ENCODE measurements at places on chromosomes 5 and 9.

DNA sequence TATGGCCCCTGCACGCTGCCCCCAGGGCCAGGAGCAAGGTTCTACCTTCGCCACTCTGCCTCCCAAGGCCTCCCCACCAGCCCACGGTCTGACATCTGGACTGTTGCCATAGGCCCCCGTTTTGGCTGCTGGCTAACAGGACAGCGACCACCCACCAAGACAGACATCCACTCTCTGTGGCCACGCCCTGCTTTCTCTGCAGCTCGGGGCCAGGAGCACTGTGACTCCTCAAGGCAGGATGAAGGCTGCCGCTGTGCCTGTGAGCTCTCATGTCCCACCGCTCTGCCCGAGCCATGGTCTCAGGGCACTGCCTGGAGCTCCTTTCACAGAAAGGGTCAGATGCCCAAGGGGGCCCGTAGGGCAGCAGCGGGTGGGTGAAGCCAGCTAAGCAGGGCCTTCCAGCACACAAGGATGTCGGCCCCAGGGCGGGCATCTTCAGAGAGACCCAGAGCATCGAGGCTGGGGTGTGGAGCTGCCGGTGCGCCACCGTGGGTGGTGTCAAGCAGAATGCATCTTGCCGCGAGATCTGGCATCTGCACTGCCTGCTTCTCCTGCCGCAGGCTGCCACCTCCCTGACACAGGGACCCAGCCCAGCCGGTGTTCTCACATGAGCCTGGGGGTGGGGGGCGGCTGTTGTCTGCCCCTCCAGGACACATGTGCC is 92.2 kb upstream of the ADAMTS2 start:
- DNase-seq, result no peak

GRCh38 chr9:89049646-89050045 is 58.4 kb downstream of the S1PR3 start:
- DNase-seq, result no peak

- no peak for DNase-seq
Observed at GRCh38 chr5:169116961-169117461, 183.9 kb downstream of the SLIT3 start.

GRCh38 chr9:112218908-112219307 is 43.8 kb upstream of the SUSD1 start:
- DNase-seq, result no peak

DNA sequence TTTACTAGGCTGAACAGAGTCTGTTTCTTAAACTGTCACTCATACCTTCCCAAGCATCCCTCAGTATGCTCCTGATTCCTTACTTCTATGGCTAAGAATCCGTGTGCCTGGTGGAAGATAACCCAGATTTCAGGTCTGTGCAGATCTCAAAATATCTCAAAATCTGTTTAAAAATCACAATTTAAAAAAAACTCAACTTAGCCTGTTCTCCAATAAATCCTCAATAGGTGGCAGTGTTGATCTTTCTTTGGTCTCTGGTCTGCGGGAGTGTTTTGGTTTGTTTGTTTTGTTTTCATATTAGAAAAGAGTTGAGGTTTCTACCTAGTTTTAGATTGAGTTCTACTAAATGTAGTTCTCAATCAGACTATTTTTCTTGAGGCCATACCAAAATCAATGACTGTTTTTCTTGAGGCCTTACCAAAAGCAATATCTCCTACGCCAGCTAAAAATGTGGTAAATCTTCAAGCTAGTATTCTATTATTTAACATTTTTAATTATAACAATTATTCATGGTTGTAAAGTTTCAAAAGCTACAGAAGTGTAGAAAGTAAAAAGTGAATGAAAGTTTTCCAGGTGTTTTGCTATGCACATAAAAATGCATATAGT is 57.9 kb downstream of the TGFBR1 start:
- DNase-seq, result peak; percentile 26

GRCh38 chr5:78887384-78888118 is 97.6 kb downstream of the ARSB start:
- DNase-seq, result no peak

DNA sequence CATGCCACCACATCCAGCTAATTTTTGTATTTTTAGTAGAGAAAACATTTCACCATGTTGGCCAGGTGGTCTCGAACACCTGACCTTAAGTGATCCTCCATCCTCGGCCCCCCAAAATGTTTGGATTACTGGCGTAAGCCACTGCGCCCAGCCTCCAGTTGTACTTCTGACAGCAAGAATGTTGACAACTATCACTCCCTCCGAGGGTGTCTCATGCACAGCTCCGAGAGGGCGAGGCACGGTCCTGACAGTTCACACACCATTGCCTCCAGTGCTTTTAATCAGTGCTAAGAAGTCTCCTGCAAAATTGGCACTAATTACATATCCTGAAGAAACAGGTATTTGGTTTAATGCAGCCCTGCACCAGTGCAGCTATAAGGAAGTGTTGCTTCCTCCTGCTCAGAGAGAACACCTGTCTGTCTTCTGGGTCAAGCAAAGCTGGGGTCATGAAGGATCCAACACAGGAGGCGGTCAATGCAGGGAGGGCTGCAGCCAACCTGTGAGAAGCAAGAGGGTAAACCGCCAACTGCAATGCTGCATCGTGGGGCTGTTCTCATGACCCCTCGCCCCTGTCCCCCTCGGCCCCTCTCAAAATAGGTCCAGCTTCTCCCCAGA is 184.0 kb downstream of the MED10 start:
- no peak for DNase-seq

DNA sequence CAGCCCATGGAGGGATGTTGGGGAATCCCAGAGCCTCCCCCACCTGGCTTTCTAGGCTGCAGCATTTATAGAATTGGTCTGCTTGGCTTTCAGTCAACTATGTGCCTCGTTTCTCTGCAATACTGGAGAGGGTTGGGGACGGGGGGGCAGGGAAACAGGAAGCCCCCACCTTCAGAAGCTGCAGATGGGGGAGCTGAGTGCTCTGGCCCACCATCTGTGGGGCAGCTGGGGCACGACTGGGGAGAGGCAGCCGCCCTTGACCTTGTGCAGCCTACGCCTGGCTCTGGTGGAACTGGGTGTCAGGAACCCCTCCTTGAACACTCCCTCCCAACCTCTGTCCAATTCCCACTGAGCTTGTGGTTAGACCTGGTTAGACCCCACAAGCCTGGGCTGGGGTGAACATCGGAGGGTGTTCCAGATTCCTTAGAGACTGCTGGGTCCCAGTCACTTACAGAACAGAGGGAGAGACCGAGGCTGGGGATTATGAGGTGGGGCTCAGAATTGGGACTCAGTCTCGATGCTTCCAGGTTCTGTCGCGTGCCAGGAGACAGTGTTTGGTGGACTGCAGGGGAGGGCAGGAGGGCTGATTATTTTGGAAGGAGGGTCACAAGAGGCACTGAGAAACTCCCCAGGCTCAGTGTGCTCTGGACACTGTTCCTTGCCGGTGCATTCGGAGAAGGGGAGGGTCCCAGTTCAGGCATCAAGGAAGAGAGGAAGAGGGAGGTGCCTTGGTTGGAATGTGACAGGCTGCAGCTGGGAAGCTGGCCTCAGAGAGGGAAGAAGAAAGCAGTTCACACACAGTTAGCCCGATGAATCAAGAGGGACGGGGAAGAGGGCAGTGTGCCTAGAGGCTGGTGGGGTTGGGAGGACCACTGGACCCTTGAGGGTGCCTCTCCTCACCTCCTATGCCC is 25.6 kb downstream of the COL27A1 start:
- no peak for DNase-seq

DNA sequence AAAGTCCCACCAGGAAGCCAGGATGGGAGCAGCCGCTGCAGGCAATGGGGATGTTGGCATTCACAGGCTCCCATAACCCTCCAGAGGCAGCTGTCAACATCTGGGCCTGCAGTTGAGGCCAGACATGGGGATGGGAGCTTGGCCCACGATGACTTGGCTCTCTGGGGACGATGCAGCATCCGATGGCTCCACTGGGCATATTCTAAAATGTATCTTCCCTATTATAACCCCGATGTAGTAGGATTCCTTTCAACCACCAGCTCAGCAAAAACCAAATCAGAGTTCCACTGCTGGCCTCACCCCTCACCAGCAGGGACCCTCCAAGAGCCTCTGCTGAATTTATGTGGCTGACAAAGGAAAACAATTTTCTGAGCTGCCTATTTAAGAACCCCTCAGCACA is 7.1 kb downstream of the SPRY4 start:
- no peak for DNase-seq

GRCh38 chr5:178232920-178233429 is 373 bp upstream of the PHYKPL start:
- DNase-seq, result no peak

- DNase-seq, result no peak
Observed at GRCh38 chr5:146744068-146744745, 134.3 kb downstream of the PPP2R2B start.

DNA sequence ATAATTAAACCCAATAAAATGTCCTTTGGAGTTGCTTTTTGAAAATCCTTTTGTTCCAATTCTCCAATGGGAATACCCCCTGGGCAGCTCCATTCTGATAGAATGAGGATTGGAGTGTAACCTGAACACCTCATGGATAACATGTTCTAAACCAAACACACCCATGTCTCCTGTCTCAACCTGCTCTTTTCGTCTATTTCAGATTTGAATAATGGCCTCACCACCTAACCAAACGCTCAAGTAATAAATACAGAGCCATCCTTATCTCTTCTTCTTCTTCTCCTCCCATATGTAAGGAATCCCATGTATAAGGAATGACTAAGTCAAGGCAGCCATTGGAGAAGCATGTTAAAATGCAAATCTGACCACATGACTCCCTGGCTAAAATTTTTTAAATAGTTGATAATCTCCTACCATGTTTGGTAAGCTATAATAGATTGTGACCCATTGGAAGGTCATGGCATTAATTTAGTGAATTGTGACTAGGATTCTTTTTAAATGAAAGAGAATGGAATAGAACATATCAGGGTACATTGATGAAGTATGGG is 26.0 kb downstream of the ELL2 start:
- DNase-seq, result no peak

- DNase-seq, result no peak
Observed at GRCh38 chr5:140141241-140141640, 15.5 kb downstream of the IGIP start.

GRCh38 chr5:2249442-2249841 is 366.7 kb upstream of the IRX4 start:
- no peak for DNase-seq

Data from AML-193 (cell line).